ENCODE measurements at places on chromosomes 16 and 17. TPM values are rescaled to one million over a fixed set of nuclear protein-coding genes. Genes with fewer than 3 reads are reported as not detected.
A peak's percentile ranks its signal among the peaks of the same experiment; 100 is the strongest.

TEKT5 gene
- total RNA-seq: not detected

FSCN2 gene
- not detected for total RNA-seq

LPCAT2 gene
- 2.8 TPM for total RNA-seq

CDH11 gene
- total RNA-seq: 5.5 TPM

SPN gene
- total RNA-seq: 0.54 TPM

PRRT2 gene
- 1.8 TPM for total RNA-seq

ABCC11 gene
- not detected for total RNA-seq

SLC5A11 gene
- total RNA-seq: 0.21 TPM

ASPA gene
- 4.8 TPM for total RNA-seq

SDR42E1 gene
- total RNA-seq: 0.04 TPM

DNA sequence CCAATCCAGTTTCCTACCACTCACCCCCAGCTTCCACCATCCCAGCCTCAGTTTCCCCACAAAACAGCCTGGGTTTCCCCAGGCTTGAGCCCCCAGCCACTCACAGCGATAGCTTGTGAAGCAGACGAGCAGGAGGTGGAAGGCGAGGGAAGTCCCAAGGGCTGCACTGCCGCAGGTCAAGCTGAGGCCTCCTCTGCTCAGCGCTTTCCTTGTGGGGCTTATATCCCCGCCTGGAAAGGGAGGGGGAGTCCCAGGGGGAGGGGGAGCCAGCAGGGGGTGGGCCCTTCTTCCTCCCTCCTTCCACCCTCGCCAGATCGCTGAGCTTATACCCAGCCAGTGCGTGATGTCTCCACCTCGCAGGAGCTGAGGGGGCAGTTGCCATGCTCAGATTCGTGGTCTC is at the start of gene PYY:
Gene PYY (minus strand): TSS at position 195 of the 400 bp plus-strand sequence. CDS start 457 bp downstream, outside the sequence.
- H3K4me1 ChIP-seq: no peaks in the 10 kb centered on the region
- H3K27ac ChIP-seq: no peak within 1 kb of the TSS
- no peaks in the 10 kb centered on the region for H3K27me3 ChIP-seq
- no peak for DNase-seq
- no peaks in the 10 kb centered on the region for H3K36me3 ChIP-seq
- H3K4me3 ChIP-seq: no peak within 1 kb of the TSS

- H3K27ac ChIP-seq: no peak overlapping the region
- peaks cover 7% of the 10 kb centered on the region for H3K4me1 ChIP-seq
These were observed 3.3 kb downstream of the TEX14 start for GRCh38 chr17:58688521-58688920.

GRCh38 chr17:45314741-45315647 is 1.8 kb downstream of the MAP3K14 start:
- no peaks in the 10 kb centered on the region for H3K36me3 ChIP-seq
- peak overlapping the region; percentile 94 for H3K27ac ChIP-seq
- peaks cover 58% of the 10 kb centered on the region for H3K4me1 ChIP-seq

DNA sequence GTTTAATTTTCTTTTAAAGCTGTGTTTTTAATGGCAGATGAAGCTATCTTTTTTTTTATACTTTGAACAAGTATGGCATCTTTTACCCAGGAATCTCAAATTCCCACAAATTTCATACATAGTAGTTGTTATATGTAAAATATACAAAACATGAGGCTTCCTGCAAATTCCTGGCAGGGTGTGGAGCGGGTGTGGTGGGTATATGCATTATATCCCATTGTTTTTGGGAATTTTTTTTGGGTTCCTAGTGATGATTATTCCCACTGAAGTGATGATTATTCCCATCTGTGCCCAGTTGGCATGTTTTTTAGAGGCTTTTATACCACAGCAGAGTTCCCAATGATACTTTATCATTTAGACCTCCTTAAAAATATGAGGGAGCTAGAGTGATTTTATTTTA is 320.4 kb downstream of the ZFHX3 start:
- H3K4me1 ChIP-seq: no peaks in the 10 kb centered on the region
- DNase-seq: no peak
- no peaks in the 10 kb centered on the region for H3K27me3 ChIP-seq
- H3K27ac ChIP-seq: no peak overlapping the region

- H3K4me3 ChIP-seq: no peak overlapping the region
- H3K27ac ChIP-seq: no peak overlapping the region
- no peaks in the 10 kb centered on the region for H3K4me1 ChIP-seq
- DNase-seq: no peak
- H3K36me3 ChIP-seq: no peaks in the 10 kb centered on the region
- peaks cover 2% of the 10 kb centered on the region for H3K27me3 ChIP-seq
These were observed 456.1 kb upstream of the ASIC2 start for GRCh38 chr17:33749171-33749570.

DNA sequence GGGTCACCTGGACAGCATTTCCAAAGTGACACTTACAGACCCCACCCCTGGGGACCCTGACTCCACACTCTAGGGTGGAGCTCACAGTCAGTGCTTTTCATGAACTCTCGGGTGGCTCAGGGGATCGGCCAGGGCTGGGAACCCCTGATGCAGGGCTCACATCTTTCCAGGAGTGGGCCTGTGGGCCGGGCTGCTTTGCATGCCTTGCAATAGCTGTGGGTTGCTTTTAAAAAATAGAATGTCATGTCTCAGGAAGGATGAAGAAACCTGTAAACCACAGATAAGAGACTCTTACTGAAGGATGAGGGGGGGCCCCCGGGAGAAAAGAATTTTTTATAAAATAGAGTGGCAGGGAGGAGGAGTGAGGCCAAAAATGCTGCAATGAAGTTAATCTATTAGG is 40.2 kb downstream of the RBFOX3 start:
- no peaks in the 10 kb centered on the region for H3K36me3 ChIP-seq
- H3K4me1 ChIP-seq: no peaks in the 10 kb centered on the region
- H3K27me3 ChIP-seq: peaks cover 4% of the 10 kb centered on the region
- H3K27ac ChIP-seq: no peak overlapping the region
- no peak overlapping the region for H3K4me3 ChIP-seq

GRCh38 chr16:6573577-6573976 is 759.1 kb upstream of the RBFOX1 start:
- no peaks in the 10 kb centered on the region for H3K27me3 ChIP-seq
- H3K27ac ChIP-seq: no peak overlapping the region
- H3K4me1 ChIP-seq: no peaks in the 10 kb centered on the region

GRCh38 chr17:78374631-78375274 is 3.7 kb upstream of the PGS1 start:
- H3K4me1 ChIP-seq: peaks cover 10% of the 10 kb centered on the region
- H3K4me3 ChIP-seq: no peak overlapping the region
- H3K27ac ChIP-seq: peak overlapping the region; percentile 61
- no peaks in the 10 kb centered on the region for H3K27me3 ChIP-seq
- no peak for DNase-seq
- no peaks in the 10 kb centered on the region for H3K36me3 ChIP-seq

GRCh38 chr17:41620583-41621434 is 3.6 kb downstream of the KRT17 start:
- no peaks in the 10 kb centered on the region for H3K36me3 ChIP-seq
- no peak overlapping the region for H3K4me3 ChIP-seq
- H3K4me1 ChIP-seq: no peaks in the 10 kb centered on the region

DNA sequence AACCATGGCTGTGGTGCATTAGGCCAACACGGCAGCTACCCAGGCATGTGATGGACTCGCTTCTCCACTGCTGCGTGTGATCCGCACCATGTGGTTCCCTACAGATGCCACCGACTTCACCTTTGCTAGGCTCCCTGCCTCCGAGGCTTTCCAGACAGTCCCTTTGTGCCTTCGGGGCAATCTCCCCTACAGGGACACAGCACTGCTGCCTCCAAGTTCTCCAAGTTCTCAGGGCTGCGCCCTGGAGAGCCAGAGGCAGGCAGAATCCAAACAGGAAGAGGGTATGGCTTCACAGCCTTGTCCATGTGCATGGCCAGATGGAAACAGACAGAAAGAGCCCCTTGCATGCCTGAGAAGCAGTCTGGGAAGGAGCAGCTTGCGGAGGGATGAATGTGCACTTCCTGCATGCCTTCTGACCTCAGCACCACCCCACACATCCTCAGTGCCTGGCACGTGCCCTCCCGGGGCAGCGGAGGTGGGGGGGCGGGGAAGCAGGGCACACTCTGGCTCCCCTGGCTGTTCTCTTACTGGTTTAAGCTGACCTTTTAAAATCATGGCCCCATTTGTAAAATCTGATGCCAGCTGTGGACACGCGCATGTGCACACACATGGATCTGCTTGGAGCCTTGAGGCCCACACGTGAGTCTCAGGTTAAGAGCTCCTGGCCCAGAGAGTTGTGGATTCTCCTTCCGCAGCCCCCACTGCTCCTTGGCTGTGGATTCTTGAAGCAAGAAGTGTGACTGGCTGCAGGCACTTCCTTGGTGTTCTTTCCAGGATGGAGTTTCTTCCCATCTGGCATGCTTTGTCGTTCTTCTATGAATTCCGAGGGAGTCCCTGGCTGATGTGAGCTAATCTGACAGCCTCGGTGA is 55.3 kb upstream of the MTSS2 start:
- peaks cover 15% of the 10 kb centered on the region for H3K36me3 ChIP-seq
- no peaks in the 10 kb centered on the region for H3K27me3 ChIP-seq
- no peak overlapping the region for H3K27ac ChIP-seq
- no peak for DNase-seq
- H3K4me1 ChIP-seq: peaks cover 48% of the 10 kb centered on the region
- H3K4me3 ChIP-seq: no peak overlapping the region

DNA sequence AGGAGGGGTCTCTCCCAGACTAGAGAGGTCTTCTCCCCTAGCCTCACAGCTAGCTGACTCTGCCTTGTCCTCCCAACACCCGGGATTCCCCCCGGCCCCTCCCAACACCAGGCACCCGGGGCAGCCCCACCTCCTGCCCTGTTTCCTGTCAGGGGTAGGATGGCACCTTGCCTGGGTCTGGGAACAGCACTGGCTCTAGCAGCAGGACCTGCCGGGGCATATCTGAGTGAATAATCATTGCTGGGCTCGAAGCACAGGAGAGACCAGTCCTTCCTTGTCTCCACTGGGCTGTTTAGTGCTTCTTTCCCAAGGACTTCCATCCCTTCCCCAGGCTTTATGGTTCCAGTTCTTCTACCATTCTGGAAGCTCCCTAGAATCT is 25.7 kb downstream of the MINK1 start:
- no peaks in the 10 kb centered on the region for H3K27me3 ChIP-seq
- peaks cover 12% of the 10 kb centered on the region for H3K4me1 ChIP-seq
- DNase-seq: peak; percentile 71
- peak overlapping the region; percentile 32 for H3K4me3 ChIP-seq

DNA sequence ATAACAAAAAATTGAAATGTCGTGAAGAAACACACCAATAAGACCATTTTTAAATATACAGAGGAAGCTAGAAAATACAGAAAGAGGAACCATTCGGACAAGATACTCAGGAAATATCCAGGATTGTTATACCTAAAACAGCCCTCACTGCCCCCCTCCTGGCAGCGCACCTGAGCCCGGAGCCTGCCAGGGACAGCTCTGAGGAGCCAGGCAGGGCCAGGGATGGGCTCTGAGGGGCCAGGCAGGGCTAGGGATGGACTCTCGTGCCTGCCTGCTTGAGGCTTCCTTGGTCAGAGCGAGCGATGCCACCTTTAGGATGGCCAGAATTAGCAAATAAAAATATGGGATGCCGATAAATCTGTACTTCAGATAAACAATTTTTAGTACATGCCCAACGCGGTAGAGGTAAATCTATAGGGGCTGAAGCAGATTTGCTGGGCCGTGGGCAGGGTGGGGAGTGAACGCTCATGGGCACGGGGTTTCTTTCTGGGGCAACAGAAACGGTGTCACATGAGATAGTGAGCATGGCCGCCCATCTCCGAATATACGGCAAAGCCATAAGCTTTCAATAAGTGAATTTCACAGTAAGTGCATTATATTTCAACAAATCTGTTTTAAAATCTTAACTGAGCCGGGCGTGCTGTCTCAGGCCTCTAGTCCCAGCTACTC is 18.2 kb upstream of the CSNK1D start:
- peak overlapping the region; percentile 99 for H3K27ac ChIP-seq
- peaks cover 36% of the 10 kb centered on the region for H3K4me1 ChIP-seq
- peak overlapping the region; percentile 92 for H3K4me3 ChIP-seq
- no peaks in the 10 kb centered on the region for H3K36me3 ChIP-seq
- no peaks in the 10 kb centered on the region for H3K27me3 ChIP-seq
- DNase-seq: no peak

GRCh38 chr16:31127182-31127581 is 8.3 kb downstream of the PRSS8 start:
- no peak for DNase-seq
- H3K27ac ChIP-seq: peak overlapping the region; percentile 63
- no peak overlapping the region for H3K4me3 ChIP-seq
- H3K36me3 ChIP-seq: peaks cover 4% of the 10 kb centered on the region
- peaks cover 27% of the 10 kb centered on the region for H3K4me1 ChIP-seq
- no peaks in the 10 kb centered on the region for H3K27me3 ChIP-seq

DNA sequence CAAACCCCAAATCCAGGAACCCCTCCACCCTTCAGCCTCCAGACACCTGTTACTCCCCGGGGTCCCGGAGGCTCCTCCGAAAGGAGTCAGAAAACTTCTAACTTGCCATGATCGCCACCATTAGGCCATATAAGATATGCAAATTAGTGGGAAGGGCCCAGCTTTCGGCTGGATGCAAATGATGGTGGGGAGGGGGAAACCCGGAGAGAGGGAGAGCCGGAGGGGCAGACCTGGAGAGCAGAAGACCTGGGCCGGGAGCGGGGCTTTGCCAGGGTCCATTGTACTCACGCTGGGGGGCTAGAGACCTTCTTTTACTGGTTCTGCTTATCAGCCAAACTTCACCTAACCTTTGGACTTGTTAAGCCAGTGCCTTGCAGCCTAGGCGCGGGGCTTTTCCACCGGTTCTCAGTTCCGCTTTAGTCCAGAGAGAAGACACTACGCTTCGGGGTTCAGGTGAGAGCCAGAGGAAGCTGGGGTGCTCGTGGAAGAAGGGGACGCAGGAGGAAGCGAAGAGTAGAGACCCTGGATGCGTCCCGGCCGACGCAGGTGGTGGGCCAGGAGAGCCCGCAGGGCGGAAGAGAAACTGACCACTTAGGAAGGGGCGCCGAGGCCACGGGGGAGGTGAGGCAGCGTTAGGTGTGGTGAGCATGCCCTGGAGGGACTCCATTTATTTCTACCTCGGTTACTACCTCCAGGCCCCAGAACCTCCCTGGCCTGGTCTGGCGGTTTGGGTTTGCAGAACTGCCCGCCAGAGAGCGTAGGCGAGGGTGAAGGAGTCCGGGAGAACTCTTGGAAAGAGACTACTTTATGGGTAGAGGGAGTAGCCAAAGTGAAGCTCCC is at the start of gene HNF1B:
Gene HNF1B (minus strand): TSS at position 99 of the 840 bp plus-strand sequence. CDS start 175 bp downstream, outside the sequence.
- H3K4me1 ChIP-seq: peaks cover 27% of the 10 kb centered on the region
- H3K4me3 ChIP-seq: peak within 1 kb of the TSS; percentile 60
- peaks cover 92% of the 10 kb centered on the region for H3K27me3 ChIP-seq

- no peaks in the 10 kb centered on the region for H3K27me3 ChIP-seq
- H3K4me1 ChIP-seq: no peaks in the 10 kb centered on the region
- no peak for DNase-seq
- H3K27ac ChIP-seq: no peak overlapping the region
These were observed 101.9 kb downstream of the PCTP start for GRCh38 chr17:55852734-55853133.

Measured in psoas muscle (tissue), 8 donors.